Activated CD4-positive, alpha-beta memory T cell treated with anti-CD3 and anti-CD28 coated beads, Interleukin-2, amount 10 ng/mL, durations not matched to agents 7 days and 5 days (primary cell): ENCODE measurements at places on chromosomes 7 and 10.
A peak's percentile ranks its signal among the peaks of the same experiment; 100 is the strongest.

GRCh38 chr10:115094416-115095140 is 1.4 kb downstream of the ATRNL1 start:
- DNase-seq, result no peak

DNA sequence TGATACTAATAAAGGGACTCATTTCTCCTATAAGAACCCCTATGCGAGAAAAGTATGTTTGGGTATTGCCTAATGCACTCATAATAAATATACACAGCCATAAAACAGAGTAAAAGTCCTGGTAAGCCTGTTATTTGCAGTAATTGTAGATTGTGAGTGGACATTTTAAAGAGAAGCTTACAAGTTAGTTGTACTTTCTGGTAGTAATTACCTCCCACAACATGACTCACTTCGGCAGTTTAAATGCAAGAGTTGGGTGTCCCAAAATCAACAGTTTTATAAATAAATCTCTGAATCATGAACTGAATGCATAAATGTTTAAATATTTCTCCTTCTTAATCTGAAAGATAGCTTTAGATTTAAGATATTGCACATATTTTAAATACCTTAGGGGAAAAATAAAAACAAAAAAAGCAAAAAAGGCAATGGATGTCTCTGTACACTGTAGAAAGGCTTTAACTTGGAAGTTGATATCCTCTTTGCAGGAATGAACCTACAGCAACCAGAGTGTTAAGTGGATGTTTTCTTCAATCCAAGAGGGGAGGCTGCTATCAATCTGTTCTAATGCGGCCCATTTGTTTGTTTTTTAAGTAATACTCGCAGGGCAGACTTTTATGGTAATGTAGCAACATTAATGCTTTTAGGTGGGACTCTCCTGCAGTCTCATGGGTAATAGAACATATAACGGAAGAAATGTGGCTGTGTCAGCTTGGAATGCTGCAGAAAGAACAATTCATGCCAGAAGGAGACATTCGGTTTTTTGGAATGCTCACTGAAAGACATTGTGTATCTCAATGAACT is 57.3 kb upstream of the ZEB1 start:
- DNase-seq, result no peak

GRCh38 chr10:22712956-22713852 is 1.2 kb downstream of the PIP4K2A start:
- DNase-seq, result peak; percentile 47

- no peak for DNase-seq
Measured at GRCh38 chr10:24397662-24398061, 188.7 kb downstream of the KIAA1217 start.

GRCh38 chr7:41571573-41571972 is 131.3 kb downstream of the INHBA start:
- DNase-seq, result no peak

GRCh38 chr10:7667262-7668141 is 736 bp upstream of the ITIH5 start:
- DNase-seq, result no peak
